ENCODE measurements at places on chromosomes 4 and X.
A peak's percentile ranks its signal among the peaks of the same experiment; 100 is the strongest.

DNA sequence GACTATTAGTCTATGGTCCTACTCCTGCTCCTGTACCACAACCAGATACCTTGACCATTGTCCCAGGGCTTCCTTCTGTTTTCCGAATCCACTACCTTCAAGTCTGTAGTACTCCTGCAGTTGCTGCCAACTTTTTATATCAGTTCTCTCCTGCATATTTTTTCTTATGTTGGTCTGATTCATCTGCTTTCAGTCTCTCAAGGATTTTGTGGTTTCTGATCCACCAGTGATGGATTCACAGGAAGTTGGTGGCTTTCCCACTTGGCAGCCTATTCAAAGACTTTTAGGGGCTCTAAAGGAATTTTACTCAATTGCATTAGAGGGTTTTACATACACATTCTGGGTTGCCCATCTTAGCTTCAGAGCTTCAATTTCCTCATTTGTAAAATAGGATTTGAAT is 23.6 kb downstream of the KIF4A start:
- no peak for DNase-seq
- H3K4me3 ChIP-seq = no peak overlapping the region
- H3K36me3 ChIP-seq = peaks cover 11% of the 10 kb centered on the region

- H3K36me3 ChIP-seq = no peaks in the 10 kb centered on the region
- no peak for DNase-seq
- no peaks in the 10 kb centered on the region for H3K4me1 ChIP-seq
- no peak overlapping the region for H3K4me3 ChIP-seq
Observed at GRCh38 chr4:164931551-164932324, 45.7 kb downstream of the TRIM61 start.

DNA sequence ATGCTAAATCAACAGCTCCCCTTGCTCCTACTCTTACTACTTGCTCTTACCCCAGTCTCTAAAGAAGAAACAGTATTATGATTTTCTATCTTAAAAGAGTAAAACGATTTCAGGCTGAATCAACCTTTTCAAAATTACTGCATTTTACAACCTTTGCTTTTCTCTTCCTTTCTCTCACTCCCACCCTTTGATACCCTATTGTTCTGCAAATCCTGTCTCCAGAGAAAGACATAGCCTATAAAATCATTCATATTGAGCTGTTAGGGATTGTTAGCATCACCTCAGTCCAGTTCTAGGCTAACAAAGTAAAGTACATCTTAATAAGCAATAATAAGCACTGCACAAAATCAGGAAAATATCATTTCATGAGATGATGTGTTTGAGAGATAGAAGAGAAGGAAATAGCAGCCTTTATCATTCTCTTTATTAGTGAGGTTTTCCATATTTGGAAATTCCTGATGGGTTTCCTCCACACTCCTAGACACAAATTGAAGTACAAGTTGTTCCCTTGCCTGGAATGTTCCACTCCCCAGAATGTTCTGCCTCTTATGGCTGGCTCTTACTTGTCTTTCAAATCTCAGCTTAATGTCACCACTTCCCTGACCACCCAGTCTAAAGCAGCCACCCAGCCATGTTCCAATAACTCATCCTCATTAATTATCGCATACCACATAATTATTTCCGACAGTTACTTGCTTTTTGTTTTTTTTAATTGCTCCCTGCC is 219.7 kb downstream of the PALLD start:
- no peak overlapping the region for H3K27ac ChIP-seq
- no peak overlapping the region for H3K4me3 ChIP-seq
- H3K27me3 ChIP-seq = no peaks in the 10 kb centered on the region
- DNase-seq = no peak
- no peaks in the 10 kb centered on the region for H3K36me3 ChIP-seq
- H3K4me1 ChIP-seq = peaks cover 6% of the 10 kb centered on the region

DNA sequence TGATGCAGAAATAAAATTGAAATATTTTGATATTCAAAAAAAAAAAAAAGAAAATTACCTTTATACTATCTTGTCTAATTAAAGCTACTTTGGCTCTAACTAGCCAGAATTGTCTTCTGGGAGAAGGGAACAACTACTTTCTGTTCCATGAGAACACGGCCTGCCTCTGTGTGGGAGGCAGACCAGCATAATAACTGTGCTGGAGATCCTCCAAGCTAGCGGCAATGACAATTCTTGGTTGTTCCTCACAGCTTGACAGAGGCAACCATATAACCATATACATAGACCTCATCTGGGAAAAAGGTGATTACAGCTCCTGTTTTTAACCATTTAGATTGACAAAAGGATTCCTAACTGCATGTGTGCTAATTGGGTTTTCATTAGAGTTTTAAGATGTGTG is 95.7 kb downstream of the RBMX2 start:
- no peaks in the 10 kb centered on the region for H3K36me3 ChIP-seq
- no peaks in the 10 kb centered on the region for H3K4me1 ChIP-seq
- H3K27me3 ChIP-seq = no peaks in the 10 kb centered on the region

DNA sequence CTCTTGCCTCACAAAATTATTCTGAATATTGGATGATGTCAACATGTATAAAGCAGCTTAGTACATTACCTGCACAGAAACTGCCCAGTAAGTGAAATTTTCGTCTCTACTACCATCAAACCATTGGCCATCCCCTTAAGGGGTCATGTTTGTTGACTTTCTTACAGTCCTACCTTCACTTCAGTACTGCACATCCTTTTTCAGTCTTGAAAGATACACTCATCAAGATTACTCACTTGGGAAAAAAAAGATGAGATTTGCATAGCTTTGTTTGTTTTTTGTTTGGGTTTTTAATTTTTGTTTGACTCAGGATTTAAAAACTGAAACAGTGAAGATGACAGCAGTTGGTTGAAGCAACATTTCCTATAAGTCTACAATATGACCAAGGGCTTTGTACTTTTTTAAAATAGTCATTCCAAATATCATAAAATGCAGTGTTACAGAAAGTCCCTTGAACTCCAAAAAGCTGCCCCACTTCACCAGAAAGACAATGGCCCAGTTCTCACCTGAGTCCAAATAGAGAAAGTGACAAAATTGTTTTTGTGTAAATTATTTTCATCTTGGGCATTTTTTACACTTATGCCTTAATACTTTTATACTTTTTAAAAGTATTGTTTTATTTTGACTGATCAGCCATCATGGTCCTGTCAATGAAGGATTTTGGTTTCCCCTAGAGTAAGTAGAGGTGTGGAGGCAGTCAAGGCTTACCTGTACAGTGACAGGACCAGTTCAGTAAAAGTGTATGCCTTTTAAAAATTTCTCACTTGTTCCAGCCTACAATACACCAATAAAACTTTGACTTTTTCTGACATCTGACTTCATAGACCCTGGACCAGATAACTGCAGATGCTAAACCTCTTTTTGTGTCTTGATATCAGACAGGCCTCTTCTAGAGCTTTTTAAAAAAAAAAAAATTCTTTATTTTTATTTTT is 59.7 kb upstream of the EDA2R start:
- DNase-seq = no peak
- no peak overlapping the region for H3K4me3 ChIP-seq
- no peaks in the 10 kb centered on the region for H3K4me1 ChIP-seq
- no peak overlapping the region for H3K27ac ChIP-seq
- H3K36me3 ChIP-seq = no peaks in the 10 kb centered on the region
- H3K27me3 ChIP-seq = no peaks in the 10 kb centered on the region

DNA sequence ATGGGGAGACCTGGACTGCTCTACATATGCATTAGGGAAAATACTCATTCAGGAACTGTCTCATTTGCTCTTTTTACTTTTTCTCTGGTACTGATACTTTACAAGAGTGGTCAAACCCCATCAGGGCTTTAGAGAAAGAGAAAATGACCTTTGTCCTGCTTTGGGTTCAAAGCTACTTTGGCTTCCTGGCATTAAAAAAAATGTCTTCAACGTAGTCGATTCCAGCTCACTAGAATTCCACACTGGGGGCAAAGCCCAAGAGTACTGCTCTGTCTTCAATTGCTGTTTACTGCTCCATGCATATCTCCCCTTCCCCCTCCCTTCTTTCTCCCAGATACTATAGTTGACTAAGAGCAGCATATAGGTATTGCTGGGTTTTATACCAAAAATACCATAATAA is 98.0 kb downstream of the PAPSS1 start:
- no peak overlapping the region for H3K27ac ChIP-seq
- no peaks in the 10 kb centered on the region for H3K4me1 ChIP-seq
- no peaks in the 10 kb centered on the region for H3K27me3 ChIP-seq
- H3K36me3 ChIP-seq = peaks cover 36% of the 10 kb centered on the region
- no peak overlapping the region for H3K4me3 ChIP-seq

GRCh38 chr4:156774422-156774821 is 197.2 kb downstream of the PDGFC start:
- H3K36me3 ChIP-seq = no peaks in the 10 kb centered on the region
- no peaks in the 10 kb centered on the region for H3K27me3 ChIP-seq
- H3K4me3 ChIP-seq = no peak overlapping the region

GRCh38 chr4:189048119-189048518 is 892.6 kb upstream of the FRG1 start:
- H3K27me3 ChIP-seq = no peaks in the 10 kb centered on the region
- H3K4me3 ChIP-seq = no peak overlapping the region

- peaks cover 12% of the 10 kb centered on the region for H3K27me3 ChIP-seq
- H3K4me1 ChIP-seq = peaks cover 40% of the 10 kb centered on the region
- peak overlapping the region; percentile 89 for H3K27ac ChIP-seq
- DNase-seq = no peak
- peaks cover 8% of the 10 kb centered on the region for H3K36me3 ChIP-seq
Observed at GRCh38 chr4:108168160-108168670, 517 bp downstream of the LEF1 start.
